ENCODE measurements at places on chromosomes 1 and 21. TPM values are rescaled to one million over a fixed set of nuclear protein-coding genes. Genes with fewer than 3 reads are reported as not detected.

DNA sequence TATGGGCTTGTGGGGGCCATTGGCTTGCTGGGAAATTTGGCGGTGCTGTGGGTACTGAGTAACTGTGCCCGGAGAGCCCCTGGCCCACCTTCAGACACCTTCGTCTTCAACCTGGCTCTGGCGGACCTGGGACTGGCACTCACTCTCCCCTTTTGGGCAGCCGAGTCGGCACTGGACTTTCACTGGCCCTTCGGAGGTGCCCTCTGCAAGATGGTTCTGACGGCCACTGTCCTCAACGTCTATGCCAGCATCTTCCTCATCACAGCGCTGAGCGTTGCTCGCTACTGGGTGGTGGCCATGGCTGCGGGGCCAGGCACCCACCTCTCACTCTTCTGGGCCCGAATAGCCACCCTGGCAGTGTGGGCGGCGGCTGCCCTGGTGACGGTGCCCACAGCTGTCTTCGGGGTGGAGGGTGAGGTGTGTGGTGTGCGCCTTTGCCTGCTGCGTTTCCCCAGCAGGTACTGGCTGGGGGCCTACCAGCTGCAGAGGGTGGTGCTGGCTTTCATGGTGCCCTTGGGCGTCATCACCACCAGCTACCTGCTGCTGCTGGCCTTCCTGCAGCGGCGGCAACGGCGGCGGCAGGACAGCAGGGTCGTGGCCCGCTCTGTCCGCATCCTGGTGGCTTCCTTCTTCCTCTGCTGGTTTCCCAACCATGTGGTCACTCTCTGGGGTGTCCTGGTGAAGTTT is 550 bp downstream of the RXFP4 start:
- no peak for DNase-seq
- H3K4me1 ChIP-seq: peaks cover 63% of the 10 kb centered on the region
- peaks cover 22% of the 10 kb centered on the region for H3K27me3 ChIP-seq
- peaks cover 11% of the 10 kb centered on the region for H3K36me3 ChIP-seq
- H3K27ac ChIP-seq: peak overlapping the region; percentile 70

- H3K27ac ChIP-seq: no peak overlapping the region
- no peaks in the 10 kb centered on the region for H3K27me3 ChIP-seq
- no peak overlapping the region for H3K4me3 ChIP-seq
Measured at GRCh38 chr21:17467829-17468228, 45.0 kb upstream of the CXADR start.

- H3K4me1 ChIP-seq: no peaks in the 10 kb centered on the region
- H3K27ac ChIP-seq: no peak overlapping the region
- H3K36me3 ChIP-seq: peaks cover 10% of the 10 kb centered on the region
- no peak for DNase-seq
Measured at GRCh38 chr1:227774821-227775661, 39.8 kb downstream of the SNAP47 start.

GRCh38 chr1:58839147-58839795 is 55.4 kb upstream of the JUN start:
- H3K27ac ChIP-seq: no peak overlapping the region
- no peak for DNase-seq
- no peak overlapping the region for H3K4me3 ChIP-seq
- peaks cover 20% of the 10 kb centered on the region for H3K4me1 ChIP-seq
- peaks cover 8% of the 10 kb centered on the region for H3K27me3 ChIP-seq

DNA sequence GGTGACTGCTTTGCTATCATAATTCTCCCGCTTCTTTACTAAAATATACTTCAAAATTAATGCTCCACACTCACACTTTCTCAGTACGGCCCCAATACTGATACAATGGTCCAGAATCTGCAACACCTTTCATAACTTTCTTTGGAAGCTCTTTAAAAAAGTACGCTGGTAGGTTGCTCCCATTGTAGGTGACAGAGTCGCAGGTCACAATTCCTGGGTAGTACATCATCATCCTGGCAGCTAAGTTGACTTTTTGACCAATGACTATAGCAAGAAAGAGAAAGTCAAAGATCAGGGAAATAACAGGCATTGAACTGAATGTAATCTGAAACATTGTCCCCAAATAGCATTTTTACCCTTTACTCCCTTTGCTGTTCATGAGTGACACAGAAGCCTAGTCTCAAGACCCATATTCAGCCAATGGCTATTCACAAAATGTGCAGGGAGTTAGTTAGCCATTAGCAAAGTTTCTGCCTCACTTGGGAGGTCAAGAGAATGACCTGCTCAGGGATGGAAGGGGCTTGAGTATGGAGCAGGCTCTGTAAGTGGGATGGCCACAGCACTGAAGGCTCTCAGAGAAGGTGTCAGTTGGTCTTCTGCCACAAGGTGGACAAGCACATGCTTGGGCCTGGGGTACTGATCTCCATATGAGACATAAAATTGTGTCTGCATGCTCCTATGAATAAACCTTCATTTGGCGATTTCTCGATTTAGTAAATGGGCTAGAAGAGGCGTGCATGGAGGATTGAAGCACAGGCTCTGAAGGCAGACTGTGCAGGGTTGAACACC is 35.4 kb downstream of the ADCY10 start:
- H3K4me1 ChIP-seq: peaks cover 4% of the 10 kb centered on the region
- no peaks in the 10 kb centered on the region for H3K36me3 ChIP-seq
- DNase-seq: no peak
- H3K27ac ChIP-seq: no peak overlapping the region
- H3K27me3 ChIP-seq: peaks cover 3% of the 10 kb centered on the region

The DNAJC28 gene
- total RNA-seq: 3.3 TPM

- peaks cover 61% of the 10 kb centered on the region for H3K4me1 ChIP-seq
- no peak for DNase-seq
- no peak overlapping the region for H3K27ac ChIP-seq
- H3K36me3 ChIP-seq: no peaks in the 10 kb centered on the region
Measured at GRCh38 chr1:94332952-94333351, 85.2 kb upstream of the ABCD3 start.

DNA sequence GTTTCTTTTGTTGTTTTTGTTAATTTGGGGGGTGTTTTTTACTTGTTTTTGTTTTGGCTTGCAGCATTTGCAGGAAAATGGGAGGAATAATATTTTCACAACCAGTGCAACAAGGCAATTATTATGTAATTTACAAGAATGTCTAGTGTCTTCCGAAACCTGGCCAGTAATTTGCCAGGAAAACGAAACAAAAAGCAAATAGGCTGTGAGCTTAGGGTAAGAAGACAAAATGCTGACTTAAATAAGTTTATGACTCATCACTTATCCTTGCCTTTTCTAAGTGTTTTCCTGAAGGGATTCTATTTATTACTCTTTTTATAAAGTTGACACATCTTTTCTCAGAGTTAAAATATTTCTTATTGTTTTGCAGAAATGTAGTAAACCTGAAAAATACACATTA is 49.8 kb downstream of the KCNT2 start:
- H3K27me3 ChIP-seq: no peaks in the 10 kb centered on the region
- no peaks in the 10 kb centered on the region for H3K4me1 ChIP-seq
- no peaks in the 10 kb centered on the region for H3K36me3 ChIP-seq
- H3K27ac ChIP-seq: no peak overlapping the region
- no peak for DNase-seq
- H3K4me3 ChIP-seq: no peak overlapping the region

The RGS7 gene
- 1.4 TPM for total RNA-seq
